ENCODE measurements at places on chromosomes 5 and 9.

DNA sequence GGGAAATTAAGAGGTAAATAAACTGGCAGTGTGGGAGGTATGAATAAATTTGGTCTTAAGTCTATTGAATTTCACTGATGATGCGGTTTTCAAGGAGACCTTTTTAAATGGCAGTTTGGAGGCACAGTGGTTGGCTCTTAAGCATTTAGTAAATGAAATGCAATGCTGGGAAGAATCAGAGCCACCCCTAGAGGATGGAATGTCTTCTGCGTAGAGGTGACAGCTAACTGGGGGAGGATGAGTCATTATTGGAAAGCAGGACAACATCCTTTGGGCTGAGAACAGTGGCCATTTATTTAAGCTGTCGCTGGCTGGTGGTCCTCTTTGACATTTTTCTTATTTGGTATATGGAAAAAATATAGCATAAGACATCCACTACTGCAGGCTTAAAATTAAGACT lies 163.2 kb downstream of the SH3GL2 start:
- no peak for DNase-seq

GRCh38 chr5:119332978-119333401 lies 22.8 kb upstream of the TNFAIP8 start:
- DNase-seq: no peak

- DNase-seq: no peak
Measured at GRCh38 chr5:78808380-78808779, 159.8 kb upstream of the LHFPL2 start.

GRCh38 chr9:135794057-135794335 lies 92.0 kb downstream of the KCNT1 start:
- DNase-seq: no peak

DNA sequence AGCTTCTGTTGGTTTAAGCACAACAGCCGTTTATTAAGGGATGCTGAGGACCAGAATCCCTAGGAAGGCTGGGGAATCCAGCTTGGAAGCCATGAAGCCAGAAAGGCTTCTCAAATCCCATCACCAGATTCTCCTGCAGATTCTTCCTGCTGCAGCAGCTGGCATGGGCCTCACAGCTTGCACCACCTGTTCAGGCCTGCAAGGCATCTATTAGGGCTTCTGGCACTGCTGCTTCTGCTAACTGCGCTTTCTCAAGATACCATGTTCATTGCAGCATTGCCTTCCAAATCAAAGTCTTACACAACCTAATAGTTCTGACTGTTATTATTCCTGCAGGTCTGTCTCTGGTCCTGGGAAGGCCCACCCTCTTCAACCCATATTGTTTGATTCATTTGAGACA lies 51.2 kb upstream of the ZNF366 start:
- DNase-seq: no peak

GRCh38 chr5:116002116-116002906 lies 30.0 kb upstream of the ARL14EPL start:
- no peak for DNase-seq

DNA sequence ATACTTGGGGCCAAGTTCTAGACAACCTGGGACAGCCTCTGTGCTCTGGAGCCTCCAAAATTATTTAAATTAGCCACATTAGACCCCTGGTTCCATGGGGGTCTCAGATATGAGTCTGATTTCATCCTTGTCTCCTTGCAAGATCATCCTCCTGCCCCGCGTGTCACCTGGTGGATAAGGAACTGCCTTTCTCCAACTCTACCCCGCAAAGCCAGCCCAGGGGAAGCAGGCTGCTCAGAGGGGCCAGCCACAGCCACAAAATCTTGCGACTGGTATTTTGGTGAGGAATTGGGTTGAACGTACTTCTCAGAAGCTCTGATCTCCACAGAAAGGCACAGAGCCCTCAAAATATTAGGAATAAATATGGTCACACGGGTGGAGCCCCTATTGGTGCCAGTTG lies 101.2 kb downstream of the AK8 start:
- DNase-seq: no peak

GRCh38 chr9:2023042-2023441 lies 7.9 kb downstream of the SMARCA2 start:
- DNase-seq: no peak

GRCh38 chr5:76859591-76860247 lies 9.9 kb downstream of the S100Z start:
- DNase-seq: no peak

DNA sequence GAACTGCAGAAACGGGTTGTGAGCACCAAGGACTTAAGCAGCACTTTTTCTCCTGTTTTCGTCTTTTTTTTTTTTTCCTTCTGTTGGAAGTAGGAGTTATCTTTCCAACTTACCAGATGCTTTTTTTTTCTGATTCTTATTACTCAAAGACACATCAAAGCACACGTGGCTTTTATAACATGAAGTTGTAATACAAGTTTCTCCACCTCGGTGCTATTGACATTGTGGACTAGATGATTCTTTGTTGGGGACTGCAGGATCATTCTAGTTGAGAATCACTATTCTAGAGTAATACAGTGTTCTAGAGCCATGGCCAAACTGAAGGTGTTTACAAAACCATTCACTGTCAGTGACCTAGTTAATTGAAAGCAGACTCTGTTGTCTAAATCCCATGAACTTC lies 51.5 kb downstream of the MYO10 start:
- DNase-seq: no peak

GRCh38 chr5:68518286-68518685 lies 302.7 kb downstream of the PIK3R1 start:
- DNase-seq: no peak

DNA sequence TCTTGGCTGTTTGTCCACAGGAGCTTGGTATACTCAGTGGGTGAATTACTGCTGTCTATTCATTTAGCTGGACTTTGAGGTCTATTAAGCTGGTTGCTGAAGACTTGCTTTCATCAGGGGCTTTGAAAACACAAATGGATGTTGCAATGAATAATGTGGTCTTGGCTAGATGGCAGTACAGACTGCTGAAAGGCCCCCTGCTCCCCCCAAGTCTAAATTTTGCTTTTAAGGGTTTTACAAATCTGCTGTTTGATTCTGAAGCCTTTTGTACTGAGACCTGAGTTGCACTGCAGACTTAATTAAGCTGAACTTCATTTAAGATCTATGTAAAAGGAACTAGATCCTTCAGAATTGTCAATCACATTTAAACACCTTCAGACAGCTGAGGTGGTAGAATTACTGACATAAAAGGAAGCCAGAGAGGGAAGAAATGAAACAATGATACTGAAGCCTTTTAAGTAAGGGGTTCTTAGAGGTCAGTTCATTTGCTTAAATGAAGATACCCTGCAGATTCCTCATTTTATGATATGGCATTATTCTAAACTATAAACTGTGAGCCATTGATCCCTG lies 37.3 kb downstream of the KCTD16 start:
- DNase-seq: no peak

- DNase-seq: no peak
Measured at GRCh38 chr9:31364171-31364570, 1020.3 kb upstream of the ACO1 start.

GRCh38 chr5:89338935-89339334 lies 456.0 kb upstream of the MEF2C start:
- DNase-seq: no peak

DNA sequence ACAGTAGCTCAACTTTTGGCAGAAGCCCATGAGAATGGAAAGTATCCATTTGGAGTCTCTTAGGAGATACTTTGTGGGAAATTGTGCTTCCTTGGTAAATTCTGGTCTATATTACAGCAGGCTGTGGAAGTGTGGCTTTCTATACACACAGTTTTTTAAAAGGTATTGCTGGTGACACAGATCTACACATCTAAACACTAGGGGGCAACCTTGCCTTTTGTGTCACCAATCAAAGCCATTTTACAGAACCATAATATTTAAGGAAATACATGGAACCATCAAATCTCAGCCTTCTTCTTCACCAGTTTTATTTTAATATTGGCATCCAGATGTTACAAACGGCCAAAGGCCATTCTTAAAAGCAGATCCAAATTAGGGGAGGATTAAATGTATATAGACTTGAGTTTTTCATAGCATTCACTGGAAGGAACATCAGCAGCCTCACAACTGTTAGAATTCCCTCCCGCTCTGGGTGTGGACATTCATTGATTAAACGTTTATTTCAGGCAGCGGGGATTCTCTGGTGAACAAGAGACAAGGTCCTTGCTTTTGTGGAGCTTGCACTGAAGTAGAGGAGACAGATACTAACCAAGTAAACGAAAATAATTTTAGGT lies 132.4 kb upstream of the EPB41L4A start:
- DNase-seq: no peak

DNA sequence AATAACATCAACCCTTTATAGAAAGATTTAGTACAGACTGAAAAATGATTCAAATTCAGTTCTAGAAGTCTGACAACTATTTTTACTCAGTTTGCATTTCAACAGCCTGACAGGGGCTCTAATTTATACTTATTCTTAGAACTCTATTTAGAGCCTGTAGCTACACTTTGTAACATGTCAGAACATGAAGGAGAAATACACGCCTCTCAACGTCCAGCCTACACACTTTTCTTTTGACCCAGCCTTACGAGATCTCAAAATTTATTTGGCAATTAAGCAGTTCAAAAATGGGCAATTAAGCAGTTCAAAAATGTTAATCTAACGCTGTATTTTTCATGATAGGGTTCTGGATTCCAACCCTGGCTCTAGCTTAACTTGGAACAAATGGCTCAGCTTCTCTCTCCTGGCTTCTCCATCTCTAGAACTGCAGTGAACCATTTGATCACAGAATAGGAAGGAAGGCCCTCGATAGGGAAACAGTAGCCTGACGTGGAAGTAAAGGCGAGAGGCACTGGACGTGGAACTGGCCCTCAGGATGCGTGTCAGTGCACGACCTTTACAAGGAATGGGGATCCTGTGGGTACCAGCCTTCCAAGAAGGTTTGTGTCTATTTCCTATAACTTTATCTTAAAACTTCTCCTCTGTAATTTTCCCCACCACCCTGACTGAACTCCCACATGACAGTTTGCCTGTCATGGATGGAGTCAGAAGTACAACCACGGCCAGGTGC lies 66.4 kb downstream of the PRRT1B start:
- no peak for DNase-seq

DNA sequence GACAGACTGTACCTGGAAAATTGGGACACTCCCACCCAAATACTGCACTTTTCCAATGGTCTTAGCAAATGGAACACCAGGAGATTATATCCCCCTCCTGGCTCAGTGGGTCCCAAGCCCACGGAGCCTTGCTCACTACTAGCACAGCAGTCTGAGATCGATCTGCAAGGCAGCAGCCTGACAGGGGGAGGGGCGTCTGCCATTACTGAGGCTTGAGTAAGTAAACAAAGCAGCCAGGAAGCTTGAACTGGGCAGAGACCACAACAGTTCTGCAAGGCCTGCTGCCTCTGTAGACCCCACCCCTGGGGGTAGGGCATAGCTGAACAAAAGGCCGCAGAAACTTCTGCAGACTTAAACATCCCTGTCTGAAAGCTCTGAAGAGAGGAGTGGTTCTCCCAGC lies 260.0 kb upstream of the ST8SIA4 start:
- DNase-seq: no peak

DNA sequence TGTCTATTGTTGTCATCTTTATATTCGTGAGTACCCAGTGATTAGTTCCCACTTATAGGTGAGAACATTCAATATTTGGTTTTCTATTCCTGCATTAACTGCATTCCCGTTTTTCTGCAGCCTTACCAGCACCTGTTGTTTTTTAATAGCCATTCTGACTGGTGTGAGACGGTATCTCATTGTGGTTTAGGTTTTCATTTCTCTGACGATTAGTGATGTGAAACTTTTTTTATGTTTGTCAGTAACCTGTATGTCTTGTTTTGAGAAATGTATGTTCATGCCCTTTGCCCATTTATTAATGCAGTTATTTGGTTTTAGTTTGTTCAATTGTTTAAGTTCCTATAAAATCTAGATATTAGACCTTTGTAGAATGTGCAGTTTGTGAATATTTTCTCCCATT lies 546.0 kb upstream of the RORB start:
- DNase-seq: no peak

- DNase-seq: no peak
Measured at GRCh38 chr5:25405850-25406249, 761.1 kb upstream of the CDH10 start.

- DNase-seq: no peak
Measured at GRCh38 chr9:80040457-80040856, 468.7 kb downstream of the TLE4 start.

DNA sequence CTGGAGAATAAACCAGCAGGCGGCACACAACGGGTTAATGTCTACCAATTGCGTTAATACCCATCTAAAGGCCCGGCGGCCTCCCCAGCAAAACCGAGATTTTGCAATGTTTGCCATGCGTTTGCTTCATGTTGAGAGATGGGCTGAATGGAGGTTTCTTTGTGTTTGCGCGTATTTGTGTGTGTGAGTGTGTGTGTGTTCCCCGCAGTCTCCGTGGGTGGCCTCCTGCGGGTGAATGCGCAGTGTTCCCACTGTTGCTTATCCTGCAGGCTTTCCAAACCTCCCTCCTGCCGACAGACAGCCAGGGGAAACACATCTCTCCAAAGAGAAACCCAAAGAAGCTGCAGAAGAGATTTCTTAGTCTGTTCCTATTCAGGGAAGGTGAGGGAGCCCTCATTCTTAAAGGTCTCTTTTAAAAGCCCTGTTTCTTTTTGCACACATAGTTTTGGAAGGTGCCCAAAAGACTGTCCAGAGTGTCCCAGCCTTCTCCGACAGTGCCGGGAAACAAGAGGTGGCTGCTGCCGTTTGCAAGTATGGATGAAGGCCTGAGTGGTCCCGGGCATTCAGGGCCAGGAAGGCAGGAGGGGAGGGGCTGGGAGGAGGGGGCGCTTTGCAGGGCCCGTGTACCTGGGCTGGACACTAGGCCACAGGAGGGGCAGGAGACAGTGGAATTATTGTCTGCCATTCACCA lies 103.8 kb upstream of the ERCC6L2 start:
- no peak for DNase-seq

DNA sequence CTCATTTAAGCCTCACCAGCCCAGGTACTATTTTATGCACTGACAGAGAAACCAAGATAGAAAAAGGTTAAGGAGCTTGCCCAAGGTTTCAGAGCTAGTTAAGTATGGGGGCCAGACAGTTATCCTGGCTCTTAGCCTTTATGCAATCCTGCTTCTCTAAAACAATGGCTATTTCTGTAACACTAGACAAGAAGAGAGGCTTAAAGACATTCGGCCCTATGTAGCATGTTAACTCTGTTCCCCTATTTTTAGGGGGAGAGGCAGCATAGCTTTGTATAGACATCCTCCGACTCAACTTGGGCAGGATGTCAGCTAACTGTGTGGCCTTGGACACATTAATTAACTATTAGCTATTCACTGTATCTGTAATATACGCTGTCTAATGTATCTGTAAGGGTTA lies 54.6 kb downstream of the LHFPL2 start:
- no peak for DNase-seq

All from right atrium auricular region (tissue), 2 donors.